ENCODE measurements at places on chromosomes 3 and 15. TPM values are rescaled to one million over a fixed set of nuclear protein-coding genes. Genes with fewer than 3 reads are reported as not detected.

BLM gene
- 2.8 TPM for total RNA-seq

TMIE gene
- total RNA-seq, result 0.26 TPM

- H3K27me3 ChIP-seq, result no peaks in the 10 kb centered on the region
- H3K36me3 ChIP-seq, result no peaks in the 10 kb centered on the region
- no peak overlapping the region for H3K4me3 ChIP-seq
- DNase-seq, result peak; percentile 64
- peaks cover 4% of the 10 kb centered on the region for H3K4me1 ChIP-seq
- no peak overlapping the region for H3K27ac ChIP-seq
These were observed 10.7 kb upstream of the MYO5C start for GRCh38 chr15:52306270-52306669.

- H3K27me3 ChIP-seq, result no peaks in the 10 kb centered on the region
- H3K4me3 ChIP-seq, result no peak overlapping the region
- H3K4me1 ChIP-seq, result peaks cover 33% of the 10 kb centered on the region
These were observed 239.4 kb upstream of the ZPLD1 start for GRCh38 chr3:102195198-102195948.

GRCh38 chr3:46690798-46691197 lies 2.7 kb downstream of the ALS2CL start:
- peaks cover 45% of the 10 kb centered on the region for H3K4me1 ChIP-seq
- peak; percentile 78 for DNase-seq

SLC22A14 gene
- 0.64 TPM for total RNA-seq

DNA sequence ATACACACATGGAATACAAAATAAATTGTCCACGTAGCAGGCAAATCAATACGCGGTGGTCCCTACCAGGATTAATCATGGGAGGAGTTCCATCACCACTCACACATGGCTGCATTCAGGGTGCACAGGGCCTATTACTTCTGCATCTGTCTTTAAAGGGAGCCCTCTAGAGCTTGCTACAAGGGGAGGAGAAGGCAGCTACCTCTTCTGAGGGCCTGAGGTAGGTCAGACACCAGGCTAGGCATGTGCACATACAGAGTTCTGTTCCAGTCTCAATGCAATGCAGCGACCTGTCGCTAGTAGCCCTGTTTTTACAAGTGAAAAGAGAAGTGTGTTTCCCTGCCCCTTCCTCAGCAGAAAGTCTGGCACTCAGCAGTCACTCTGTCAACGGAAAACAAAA lies 102.7 kb downstream of the ROBO2 start:
- no peaks in the 10 kb centered on the region for H3K36me3 ChIP-seq
- H3K4me3 ChIP-seq, result no peak overlapping the region
- no peak for DNase-seq
- no peaks in the 10 kb centered on the region for H3K4me1 ChIP-seq
- H3K27ac ChIP-seq, result no peak overlapping the region

CCRL2 gene
- not detected for total RNA-seq

- H3K36me3 ChIP-seq, result peaks cover 6% of the 10 kb centered on the region
- no peak for DNase-seq
- H3K27ac ChIP-seq, result no peak overlapping the region
- no peaks in the 10 kb centered on the region for H3K27me3 ChIP-seq
These were observed 11.8 kb downstream of the TOP2B start for GRCh38 chr3:25652921-25653320.

DNA sequence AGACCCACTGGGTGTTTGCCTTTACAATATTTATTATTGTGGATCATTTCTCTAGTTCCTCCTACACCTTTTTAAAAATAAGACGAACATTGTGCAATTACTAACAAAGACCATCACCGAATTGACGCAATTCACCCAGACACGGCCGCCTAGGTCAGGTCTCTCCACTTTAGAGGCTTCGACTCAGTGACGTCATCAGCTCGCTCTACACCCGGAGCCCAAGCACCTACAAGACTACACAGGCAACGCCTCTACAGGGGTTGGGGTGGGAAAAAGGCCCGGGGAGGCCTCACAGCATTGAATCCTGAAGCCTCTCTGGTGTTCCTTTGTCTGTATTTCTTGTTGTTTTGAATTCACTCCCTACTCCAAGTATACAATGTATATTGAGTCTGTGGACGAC lies 16.6 kb downstream of the ZIC4 start:
- no peak overlapping the region for H3K27ac ChIP-seq
- no peaks in the 10 kb centered on the region for H3K4me1 ChIP-seq
- no peaks in the 10 kb centered on the region for H3K36me3 ChIP-seq
- peaks cover 34% of the 10 kb centered on the region for H3K27me3 ChIP-seq
- no peak overlapping the region for H3K4me3 ChIP-seq

DNA sequence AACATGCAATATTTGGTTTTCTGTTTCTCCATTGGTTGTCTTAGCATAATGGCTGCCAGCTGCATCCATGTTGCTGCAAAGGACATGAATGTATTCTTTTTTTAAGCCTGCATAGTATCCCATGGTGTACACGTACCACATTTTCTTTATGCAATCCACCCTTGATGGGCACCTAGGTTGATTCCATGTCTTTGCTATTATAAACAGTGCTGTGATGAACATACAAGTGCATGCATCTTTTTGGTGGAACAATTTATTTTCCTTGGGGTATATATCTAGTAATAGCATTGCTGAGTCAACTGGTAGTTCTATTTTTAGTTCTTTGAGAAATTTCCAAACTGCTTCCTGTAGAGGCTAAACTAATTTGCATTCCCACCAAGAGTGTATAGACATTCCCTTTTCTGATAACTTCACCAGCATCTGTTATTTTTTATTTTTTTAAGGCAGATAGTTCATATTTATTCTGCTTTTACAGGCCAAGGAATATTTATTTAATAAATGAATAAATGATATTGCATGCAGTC lies 62.4 kb upstream of the NPHP3 start:
- H3K4me1 ChIP-seq, result peaks cover 33% of the 10 kb centered on the region
- H3K4me3 ChIP-seq, result no peak overlapping the region
- H3K36me3 ChIP-seq, result no peaks in the 10 kb centered on the region
- no peak for DNase-seq

DNA sequence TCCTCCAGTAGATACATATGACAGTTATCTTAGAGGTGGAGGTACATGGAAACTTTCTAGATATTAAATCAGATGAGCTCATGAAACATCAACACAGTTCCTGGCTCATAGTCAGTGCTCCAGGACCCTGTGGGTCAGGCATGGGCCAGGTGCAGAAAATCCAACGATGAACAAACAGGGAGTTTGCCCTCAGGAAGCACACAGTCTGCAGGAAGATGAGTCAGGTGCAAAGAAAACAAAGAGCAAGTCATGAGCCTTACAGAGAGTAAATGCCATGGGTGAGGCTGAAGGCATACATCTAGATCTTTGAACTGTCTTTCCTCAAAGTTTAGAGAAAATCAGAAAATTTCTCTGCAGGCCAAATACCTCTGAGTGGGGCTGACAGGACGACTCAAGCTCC lies 184.2 kb upstream of the TPM1 start:
- no peak overlapping the region for H3K4me3 ChIP-seq
- peak; percentile 42 for DNase-seq
- no peak overlapping the region for H3K27ac ChIP-seq
- no peaks in the 10 kb centered on the region for H3K36me3 ChIP-seq

DNA sequence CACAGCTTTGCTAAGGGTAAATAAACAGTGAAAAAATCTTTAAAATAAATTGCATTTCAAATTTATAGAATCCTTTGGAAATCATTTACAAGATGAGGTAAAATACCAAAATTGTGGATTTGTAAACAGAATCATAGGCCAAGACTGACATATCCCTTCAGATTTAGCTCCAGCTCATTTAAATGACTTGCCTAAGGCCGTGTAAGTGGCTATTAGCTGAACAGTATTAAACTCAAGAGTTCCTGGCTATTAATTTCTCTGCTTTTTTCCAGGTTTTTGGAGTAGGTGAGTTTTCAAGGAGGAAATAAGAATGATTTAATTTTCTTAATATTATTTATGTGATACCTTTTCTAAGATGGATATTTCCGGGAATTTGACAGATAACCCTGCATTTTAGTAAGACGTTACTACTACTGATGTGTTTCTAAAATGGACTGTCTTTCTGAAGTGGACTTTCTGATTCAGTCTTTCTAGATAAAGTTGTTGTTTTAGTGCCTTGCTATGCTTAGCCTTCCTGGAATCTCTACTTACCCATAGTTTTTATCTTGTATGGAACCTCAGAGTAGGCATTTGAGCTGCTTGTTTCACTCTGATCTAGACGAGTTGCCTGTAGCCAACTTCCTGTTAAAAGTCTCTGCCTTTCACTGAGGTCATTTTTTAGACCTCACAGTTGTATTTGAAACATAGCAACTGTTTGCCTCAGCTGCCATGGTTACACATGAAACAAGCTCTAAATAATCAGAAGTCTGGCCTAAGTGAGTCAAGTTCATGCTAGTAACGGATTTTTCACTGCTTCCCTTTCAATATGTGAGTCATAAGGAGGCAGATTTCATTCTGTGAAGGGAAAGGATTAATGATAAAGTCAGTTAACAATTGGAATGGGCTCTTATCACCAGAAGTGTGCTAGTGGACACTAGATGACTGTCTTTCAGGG lies 127.0 kb downstream of the KLHL25 start:
- H3K36me3 ChIP-seq, result peaks cover 86% of the 10 kb centered on the region
- H3K27ac ChIP-seq, result peak overlapping the region; percentile 87
- peak; percentile 71 for DNase-seq
- H3K27me3 ChIP-seq, result no peaks in the 10 kb centered on the region

DNA sequence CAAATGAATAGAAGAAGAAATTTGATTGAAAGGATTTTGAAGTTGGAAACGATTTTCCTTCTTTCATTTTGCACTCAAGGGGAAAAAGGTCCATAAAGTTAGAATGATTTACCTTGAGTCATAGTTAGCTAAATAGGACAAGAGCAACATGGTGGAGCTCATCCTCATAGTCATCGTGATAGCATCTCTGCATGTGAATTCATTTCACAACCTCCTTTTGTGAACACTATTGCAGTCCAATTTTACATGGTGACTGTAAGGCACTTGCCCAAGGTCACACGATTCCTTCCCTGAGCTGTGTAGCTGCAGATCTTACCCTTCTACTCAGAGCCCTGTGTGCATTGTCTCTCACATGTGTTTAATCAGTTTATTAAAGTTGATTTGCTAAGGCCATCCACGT lies 359.8 kb upstream of the C2CD4B start:
- H3K4me1 ChIP-seq, result no peaks in the 10 kb centered on the region
- H3K27ac ChIP-seq, result no peak overlapping the region
- no peaks in the 10 kb centered on the region for H3K27me3 ChIP-seq
- H3K4me3 ChIP-seq, result no peak overlapping the region

CTXN2 gene
- not detected for total RNA-seq

CHRM5 gene
- not detected for total RNA-seq

CHRNB4 gene
- total RNA-seq, result not detected

All from MCF 10A (cell line).